ENCODE measurements at places on chromosomes 7 and 10.

- peak; percentile 40 for DNase-seq
Observed at GRCh38 chr7:15558756-15559155, 3.1 kb downstream of the AGMO start.

DNA sequence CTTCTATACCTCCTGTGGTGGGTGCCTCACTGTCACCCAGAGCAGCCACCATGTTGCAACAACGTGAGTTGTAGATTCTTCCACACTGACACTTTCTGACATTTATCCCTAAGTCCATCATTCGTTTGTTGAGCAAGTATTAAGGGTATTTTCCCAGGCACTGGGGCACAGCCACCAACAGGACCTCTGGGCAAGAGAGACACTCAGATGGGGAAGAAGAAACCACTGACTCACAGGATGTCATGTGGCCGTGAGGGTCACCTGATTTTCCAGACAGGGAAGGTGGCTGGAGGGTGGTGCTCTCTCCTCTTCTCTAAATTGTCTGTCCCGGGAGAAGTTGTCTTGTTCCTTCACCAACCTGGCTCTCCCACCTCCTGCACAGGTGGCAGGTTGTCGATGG, 51.7 kb upstream of the PPIF start:
- DNase-seq: no peak

DNA sequence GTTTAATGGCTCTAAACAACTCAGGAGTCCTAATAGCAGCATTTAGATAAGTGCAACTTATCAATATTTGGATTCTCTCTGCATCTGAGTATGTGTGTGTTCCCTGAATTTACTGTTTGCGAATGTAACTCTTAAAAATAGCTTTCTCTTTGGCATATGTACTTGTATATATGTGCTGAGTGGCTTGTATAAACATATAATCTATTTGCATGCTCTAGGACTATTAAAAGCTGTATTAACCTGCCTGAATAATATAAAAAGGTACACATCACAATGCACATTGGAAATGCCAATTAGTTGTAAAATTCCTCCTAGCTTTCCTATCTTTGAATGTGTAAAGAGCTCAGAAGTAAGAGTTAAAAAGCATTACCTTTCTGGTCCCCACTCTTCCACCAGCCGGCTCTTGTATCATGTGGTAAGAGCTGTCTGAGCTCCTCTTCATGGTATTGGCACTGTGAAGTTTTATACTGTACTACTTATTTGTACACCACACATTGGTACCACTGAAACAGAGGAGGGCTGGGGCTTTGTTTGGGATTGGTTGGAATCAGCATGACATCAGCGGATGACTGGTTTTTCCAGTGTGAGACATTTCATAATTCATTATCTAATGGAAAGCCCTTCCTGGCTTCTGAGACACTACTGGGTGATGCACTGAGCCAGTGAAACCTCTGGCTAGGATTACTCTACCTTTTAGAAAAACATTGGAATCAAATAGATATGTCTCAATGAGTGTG, at the start of gene INHBA:
INHBA (minus strand) TSS at position 456 of the 737 bp plus-strand sequence. CDS start 2,716 bp downstream, outside the sequence.
- DNase-seq: peak; percentile 74

- DNase-seq: no peak
Observed at GRCh38 chr10:66788178-66788987, 137.5 kb upstream of the LRRTM3 start.

- DNase-seq: peak; percentile 13
Observed at GRCh38 chr7:129550693-129551360, 48.5 kb downstream of the SMKR1 start.

GRCh38 chr7:585873-586272, 66.2 kb upstream of the PDGFA start:
- no peak for DNase-seq

DNA sequence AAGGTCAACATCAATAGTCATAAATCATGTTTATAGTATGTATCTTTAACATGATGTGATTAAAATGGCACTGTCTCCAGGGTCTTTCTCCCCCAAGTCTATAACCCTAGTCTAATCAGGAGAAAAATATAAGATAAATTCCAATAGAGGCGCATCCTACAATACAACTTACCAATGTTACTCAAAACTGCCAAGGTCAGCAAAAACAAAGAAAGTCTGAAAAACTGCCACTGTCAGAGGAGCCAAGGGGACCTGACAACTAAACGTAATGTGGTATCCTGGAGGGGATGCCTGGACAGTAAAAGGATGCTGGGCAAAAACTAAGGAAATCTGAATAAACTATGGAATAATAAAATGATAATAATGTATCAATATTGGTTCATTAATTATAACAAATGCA, 63.9 kb downstream of the TPK1 start:
- DNase-seq: no peak

DNA sequence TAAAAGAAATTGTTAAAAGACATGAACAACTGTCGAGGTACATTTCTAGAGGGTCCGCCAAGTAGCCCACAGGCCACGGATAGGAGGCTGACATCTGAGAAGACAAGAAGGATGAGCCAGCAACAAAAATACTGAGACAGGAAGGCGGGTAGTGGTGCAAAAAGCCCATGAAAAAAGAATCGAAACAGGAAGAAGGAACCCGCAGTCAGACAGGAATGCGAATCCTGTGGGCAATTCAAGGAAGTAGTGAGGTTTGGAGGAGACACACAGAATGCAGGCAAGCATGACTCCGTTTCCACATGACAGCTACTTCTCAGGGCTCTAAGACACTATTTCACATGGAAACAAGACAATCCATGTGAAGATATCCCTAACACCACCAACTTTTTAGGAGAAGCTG, 125.2 kb downstream of the DOCK4 start:
- DNase-seq: peak; percentile 24

DNA sequence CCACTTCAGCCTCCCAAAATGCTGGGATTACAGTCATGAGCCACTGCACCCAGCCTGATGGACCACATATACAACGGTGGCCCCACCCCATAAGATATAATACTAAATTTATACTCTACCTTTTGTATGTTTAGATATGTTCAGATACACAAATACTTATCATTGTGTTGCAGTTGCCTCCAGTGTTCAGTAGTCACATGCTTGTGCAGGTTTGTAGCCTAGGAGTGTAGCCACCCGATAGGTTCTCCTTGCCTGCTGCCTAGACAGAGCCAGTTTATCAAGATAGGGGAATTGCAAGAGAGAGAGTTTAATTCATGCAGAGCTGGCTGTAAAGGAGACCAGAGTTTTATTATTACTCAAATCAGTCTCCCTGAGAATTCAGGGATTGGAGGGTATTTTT, 9.6 kb downstream of the CCL24 start:
- DNase-seq: no peak

DNA sequence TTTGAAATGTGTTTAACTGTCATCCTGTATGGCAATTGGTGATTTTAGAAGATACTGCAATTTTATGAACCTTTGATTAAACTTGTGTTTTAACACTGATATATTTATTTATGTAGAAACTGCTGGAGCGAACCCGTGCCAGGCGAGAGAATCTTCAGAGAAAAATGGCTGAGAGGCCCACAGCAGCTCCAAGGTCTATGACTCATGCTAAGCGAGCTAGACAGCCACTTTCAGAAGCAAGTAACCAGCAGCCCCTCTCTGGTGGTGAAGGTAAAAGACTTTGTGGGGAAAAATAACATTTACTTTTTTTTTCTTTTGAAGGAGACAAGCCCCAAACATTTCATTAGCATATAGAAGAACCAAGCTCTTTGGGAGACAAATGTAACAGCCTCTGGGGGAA, 6.5 kb downstream of the ANLN start:
- DNase-seq: peak; percentile 47

GRCh38 chr10:100759331-100759730, 13.9 kb downstream of the PAX2 start:
- no peak for DNase-seq

GRCh38 chr7:56538541-56539429, 422.6 kb upstream of the NUPR2 start:
- no peak for DNase-seq

GRCh38 chr10:93458821-93459257, 23.3 kb downstream of the MYOF start:
- peak; percentile 100 for DNase-seq

GRCh38 chr7:44965441-44965903, 13.3 kb downstream of the MYO1G start:
- DNase-seq: no peak

- no peak for DNase-seq
Observed at GRCh38 chr10:61993711-61994401, 92.4 kb downstream of the ARID5B start.

GRCh38 chr10:86962981-86963310, 4.5 kb downstream of the SNCG start:
- no peak for DNase-seq

Data from EL (cell line).